ENCODE measurements at places on chromosomes 16 and 17. TPM values are rescaled to one million over a fixed set of nuclear protein-coding genes. Genes with fewer than 3 reads are reported as not detected.

DNA sequence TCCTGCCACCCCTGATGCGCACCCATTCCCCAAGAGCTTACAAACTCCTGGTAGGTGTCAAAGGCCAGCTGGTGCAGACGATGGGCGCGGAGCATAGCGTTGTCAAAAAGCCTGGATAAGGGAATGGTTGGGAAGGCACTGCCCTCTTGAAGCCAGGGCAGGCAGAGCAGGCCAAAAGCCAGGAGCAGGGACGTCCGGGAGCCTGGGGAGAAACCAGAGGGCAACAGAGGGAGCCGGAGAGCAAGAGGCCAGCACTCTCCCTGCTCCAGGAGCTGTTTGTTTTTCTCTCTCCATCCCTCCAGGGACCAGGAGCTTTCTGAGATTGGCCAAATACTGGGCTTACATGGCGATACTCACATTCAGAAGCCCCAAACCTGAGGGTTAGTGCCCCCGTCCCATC lies 334 bp downstream of the GH1 start:
- no peak for DNase-seq

DNA sequence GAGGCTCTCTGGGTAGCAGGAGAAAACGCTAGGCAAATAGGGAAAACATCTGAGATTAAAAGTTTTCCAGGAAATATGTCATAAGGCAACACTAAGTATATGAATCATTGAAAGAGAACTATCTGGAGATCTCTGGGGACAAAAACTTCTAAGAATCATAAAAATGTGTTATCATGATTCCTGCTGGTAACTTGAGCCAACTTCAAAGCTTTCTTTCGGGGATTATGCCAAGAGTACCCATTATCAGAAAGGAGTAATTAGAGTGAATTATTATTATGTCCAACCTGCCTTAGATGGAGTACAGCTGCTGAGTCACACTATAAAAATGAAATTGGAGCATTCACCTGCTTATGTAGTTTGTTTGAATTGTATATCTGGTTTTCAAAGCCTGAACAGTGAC lies 488.5 kb upstream of the SOX9 start:
- DNase-seq: no peak

DNA sequence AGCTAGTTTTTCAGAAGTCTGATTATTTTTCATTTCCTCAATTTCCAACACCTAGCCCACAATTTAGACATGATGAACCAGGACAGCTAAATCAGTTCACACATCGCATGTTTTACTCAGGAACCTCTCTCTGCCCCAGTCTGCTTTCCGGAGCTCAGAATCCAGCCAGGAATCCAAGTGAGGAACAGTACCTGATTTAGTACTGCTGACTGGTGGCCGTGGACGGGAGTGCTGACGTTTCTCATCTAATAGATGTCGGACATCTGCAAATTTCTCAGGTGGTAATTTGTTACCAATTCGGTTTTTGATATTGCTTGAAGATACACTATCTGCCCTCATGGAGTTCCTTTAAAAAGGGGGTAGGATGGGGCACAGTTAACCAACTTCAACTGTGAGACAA lies 14.9 kb upstream of the ITGAE start:
- DNase-seq: no peak

GRCh38 chr17:77045441-77046041 lies 95.2 kb upstream of the SEC14L1 start:
- DNase-seq: no peak

DNA sequence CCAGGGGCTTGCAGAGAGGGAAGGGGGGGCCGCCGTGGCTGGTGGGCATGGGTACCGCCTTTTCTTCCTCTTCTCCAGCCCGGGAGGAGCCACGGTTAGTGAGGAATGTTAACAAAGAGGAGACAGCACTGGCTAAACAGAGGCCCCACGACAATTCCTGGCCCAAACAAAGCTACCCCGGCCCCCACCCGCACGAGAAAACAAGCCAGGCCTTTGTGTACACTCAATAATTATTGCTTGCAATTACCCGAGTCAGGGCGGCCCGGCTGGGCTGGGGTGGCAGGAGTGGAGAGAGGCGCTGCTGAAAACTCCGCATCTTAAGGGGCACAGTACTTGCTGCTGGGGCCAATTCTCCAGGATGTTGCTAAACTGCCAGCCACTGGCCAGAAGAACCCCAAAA lies 56.4 kb downstream of the IRX5 start:
- DNase-seq: no peak

DNA sequence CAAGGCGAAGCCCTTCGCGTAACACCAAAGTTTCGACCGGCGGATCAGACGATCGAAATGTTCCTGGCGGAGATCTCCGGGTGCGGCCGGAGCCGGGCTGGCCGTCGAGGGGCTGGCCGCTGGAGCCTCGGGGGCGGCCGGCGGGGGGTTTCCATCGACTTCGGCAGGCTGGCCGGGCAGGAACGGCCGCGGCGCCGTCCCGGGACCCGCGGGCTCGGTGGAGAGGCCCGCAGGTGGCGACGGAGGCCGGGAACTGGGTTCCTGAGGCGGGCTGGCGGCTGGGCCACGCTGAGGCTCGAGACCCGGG lies 1.1 kb downstream of the EPOP start:
- peak; percentile 69 for DNase-seq

DNA sequence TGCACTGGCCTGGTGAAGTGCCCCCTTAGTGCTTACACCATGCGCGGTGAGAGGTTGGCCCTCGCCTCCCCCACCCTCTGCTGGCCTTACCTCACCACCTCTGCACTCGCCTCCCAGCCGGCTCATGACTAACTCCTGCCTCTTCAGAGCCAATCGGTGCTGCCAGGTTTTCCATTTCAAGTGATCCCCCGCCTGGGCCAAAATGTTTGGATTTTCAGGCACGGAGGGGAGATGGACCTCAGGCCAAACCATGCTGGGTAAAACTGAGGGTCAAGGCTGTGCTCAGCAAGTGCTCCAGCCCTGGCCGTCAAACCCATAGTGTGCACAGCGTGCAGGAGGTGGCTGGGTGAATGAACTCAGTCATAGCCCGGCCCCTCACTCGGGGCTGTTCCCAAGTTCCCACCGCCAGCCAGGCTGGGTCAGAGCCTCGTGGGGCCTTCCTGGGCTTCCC lies 175.4 kb downstream of the SEC14L1 start:
- peak; percentile 59 for DNase-seq

- DNase-seq: no peak
These were observed 29.4 kb downstream of the CACNA1H start for GRCh38 chr16:1182316-1182671.

DNA sequence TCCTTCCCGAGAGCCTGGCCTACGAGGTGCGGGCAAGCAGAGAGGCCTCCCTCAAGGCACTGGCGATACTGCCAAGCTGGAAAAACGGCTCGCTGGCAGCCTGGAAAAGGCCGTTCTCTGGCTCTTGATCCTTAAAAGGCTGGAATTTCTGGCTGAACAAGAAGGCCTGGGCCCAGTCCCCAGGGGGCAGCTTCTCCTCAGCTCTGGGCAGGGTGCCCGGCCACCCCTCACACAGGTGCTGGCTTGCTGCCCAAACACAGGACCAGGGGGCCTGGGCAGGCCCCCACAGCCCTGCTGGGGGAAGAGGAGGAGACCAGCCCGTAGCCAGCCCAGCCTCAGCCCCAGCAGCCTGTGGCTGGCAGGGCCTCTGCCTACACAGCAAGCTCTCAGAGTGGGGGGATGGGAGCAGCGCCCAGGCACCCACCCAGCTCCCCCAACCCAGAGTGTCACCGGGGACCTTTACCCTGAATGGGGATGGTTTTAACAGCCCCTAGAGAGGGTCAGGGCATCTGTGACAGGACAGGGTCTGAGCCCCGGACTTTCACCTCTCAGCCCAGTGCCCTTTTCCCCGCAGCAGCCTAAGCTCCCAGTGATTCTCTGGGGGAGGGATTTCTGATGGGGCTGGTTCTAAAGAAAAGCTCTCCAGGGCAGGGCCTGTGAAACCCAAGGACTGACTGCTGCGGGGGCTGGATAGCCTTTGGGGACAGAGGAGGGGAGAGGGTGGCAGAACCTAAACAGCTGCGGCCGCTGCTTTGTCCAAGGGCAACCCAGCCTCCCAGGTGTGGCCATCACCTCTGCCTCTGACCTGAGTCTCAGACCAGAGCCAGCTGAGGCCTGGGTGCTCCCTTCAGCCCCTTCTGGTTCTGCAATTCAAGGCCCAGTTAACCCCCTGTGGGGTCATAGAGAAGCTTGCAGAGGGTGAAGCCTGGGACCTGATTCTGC lies 38.6 kb upstream of the TOB1 start:
- peak; percentile 90 for DNase-seq

DNA sequence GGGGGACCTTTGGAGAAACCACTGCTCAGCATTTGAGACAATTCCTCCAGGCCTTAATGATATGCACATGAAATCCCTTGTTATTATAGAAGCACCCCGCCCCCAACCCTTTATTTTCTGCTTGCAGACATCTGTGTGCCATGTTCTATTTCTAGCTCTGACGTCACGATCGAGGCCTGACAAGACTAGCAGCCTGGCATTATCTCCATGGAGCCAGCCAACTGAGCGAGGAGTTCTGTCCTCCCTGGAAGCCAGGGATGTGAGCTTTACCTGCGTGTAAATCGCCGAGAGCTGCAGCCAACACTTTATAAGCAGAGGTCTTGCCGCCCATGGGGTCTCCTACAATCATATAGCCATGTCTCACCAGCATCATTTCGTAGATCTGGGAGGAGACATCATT lies 116.9 kb downstream of the DNAH3 start:
- peak; percentile 15 for DNase-seq

DNA sequence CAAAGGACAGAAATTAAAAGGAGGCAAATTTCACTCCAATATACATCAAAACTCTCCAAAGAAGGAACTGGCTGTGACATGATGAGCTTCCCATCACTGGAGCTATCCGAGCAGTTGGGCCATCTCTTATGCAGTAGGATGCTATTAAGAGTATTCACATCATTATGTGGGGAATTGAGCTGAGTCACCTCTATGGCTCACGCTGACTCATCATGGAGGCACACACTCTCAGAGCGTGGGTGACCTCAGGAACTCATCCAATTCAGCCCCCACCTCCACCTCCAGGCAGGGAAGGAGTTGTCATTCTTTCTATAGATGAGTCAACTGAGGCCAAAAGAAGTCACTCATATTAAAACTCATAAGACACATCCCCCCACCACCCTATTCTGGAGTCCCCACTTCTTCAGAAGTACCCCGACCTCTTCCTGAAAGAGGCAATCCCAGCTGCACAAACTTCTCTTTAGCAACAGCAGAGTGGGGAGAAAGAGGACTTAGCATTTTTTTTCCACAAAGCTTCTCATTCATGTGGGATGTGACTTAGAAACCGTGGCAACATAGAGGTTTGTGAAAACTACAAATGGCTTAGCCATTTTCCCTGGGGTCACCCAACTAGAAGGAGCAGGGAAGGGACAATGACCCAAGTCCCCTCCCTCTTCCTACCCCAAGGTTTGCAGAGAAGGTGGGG lies 32.5 kb downstream of the ABCC12 start:
- no peak for DNase-seq

- DNase-seq: peak; percentile 74
These were observed 2.5 kb upstream of the STARD3 start for GRCh38 chr17:39634384-39634871.

DNA sequence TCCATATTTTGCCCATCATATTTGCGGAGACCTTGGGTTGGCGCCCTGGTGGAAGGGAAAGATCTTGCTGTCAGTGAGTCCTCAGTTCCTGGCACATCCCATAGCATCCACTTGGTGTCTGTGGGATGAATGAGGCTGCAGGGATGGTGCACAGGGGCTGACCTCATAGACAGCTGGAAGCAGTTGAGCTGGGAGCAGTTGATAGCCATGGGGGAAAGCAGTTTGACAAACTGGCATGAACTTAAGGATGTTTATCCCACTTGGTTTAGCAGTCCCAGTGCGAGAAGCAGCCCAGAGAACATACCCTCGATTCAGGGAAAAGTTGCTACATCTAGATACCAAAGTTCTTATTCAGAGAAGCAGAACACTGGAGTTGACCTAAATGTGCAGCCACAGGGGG lies 80.7 kb downstream of the SNX29 start:
- DNase-seq: no peak

DNA sequence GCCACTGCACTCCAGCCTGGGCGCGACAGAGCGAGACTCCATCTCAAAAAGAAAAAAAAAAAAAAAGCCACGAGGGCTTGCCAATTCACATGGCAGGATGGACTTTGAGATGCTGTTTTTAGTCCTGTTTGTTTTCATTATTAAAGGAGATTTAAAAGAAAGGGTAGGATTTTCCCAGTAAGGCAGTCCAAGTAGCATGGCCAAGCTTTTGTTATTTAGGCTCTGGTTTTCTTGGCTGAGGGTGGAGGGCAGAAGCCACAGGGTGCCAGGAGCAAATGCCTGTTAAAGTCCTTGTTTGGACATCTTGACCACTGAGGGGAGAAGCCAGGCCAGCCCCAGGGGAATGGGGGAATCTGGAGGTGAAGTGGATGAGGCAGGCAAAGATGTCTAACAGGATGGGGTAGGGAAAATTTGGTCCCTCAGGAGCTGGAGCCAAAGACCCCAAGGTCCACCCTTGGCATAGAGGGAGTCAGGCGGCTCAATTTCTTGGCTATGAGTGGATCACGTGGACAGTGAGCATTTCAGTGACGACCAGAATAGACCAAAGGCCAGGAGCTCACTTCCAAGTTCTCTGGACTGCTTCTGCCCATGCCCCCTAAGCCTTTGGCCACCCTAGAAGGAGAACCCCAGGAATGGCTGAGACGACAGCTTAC lies 20.8 kb upstream of the PLLP start:
- no peak for DNase-seq

DNA sequence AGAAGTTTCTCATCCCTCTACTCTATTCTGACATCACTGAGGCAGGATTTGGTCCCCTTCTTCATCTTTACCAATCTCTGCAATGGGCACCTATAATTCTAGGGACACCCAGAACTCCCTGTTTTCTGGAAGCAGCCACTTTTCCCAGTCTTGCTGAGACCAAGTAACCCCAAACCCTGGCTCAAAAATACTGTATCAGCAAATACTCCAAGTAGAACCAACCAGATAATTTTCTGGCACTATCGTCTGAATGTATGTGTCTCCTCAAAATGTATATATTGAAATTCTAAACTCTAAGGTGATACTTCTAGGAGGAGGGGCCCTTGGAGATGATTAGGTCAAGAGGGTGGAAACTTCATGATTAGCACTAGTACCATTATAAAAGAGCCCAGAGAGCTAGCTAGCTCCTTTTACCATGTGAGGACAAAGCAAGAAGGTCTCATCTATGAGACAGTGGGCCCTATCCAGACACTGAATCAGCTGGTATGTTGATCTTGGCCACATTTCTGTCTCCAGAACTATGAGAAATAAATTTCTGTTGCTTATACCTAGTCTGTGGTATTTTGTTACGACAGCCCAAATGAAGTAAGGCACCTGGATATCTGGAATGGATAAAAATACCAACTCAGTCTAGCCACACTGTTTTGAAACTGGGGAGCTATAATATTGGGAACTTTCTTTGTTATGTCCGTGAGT lies 464.4 kb downstream of the CDH11 start:
- no peak for DNase-seq

SHISA6 gene
- polyA plus RNA-seq: not detected

GSG1L2 gene
- not detected for polyA plus RNA-seq

KCNH4 gene
- 0.57 TPM for polyA plus RNA-seq

SMIM36 gene
- polyA plus RNA-seq: not detected

CBLN1 gene
- not detected for polyA plus RNA-seq

CHST4 gene
- polyA plus RNA-seq: 0.08 TPM
